ENCODE measurements at places on chromosomes 12 and 14. TPM values are rescaled to one million over a fixed set of nuclear protein-coding genes. Genes with fewer than 3 reads are reported as not detected.
A peak's percentile ranks its signal among the peaks of the same experiment; 100 is the strongest.

- DNase-seq, result no peak
Observed at GRCh38 chr12:124648710-124649384, 81.4 kb upstream of the NCOR2 start.

DNA sequence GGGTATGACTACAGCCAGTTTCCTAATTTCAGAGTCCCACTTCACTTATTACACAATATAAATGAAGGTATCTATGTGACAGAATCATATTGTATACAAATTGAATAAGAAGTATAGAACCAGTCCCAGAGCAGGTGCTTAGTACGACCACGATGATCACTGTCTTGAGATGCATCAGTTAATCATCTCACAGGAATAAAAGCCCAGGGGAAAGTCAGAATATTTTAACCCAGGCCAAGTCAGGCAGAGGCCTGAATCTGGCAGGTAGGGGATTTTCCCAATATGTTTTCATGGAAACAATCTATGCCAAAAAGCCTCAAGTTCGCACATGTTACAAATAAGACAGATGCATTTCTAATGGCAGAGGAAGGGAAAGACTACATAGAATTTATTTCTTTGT lies 758.4 kb downstream of the BCL11B start:
- no peak for DNase-seq

DNA sequence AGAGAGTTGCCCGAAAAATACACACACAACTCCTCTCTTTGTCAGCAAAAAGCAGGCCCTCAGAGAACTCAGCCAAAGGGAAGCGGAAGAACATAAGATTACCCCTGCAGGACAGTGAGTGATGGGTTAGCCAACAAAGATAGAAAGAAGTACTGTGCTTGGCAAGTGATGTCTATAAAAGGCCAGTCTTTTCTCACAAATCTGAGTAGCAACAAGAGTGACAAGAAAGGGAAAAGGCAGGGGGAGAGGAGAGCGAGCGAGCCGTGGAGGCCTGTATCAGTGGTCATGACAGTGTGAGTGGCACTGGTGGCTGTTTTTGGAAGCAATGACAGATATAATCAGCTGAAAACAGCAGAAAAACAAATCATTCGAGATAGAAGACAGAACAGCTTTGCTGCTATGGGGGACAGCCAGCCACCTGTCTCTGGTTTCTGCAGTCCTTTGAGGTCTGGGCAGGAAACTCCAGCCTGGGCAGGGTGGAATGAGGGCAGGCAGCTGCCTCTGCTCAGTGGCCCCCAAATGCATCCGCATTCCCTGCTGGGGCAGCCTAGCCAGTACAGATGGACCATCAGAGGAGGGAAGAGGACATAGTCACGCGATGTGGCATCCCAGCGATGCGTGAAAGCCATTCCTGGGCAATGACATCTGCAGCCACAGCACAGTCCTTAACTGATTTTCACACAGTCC lies 74.7 kb downstream of the TRIM9 start:
- DNase-seq, result no peak

- DNase-seq, result peak; percentile 12
Observed at GRCh38 chr14:87013583-87013982, 979.4 kb downstream of the GALC start.

DNA sequence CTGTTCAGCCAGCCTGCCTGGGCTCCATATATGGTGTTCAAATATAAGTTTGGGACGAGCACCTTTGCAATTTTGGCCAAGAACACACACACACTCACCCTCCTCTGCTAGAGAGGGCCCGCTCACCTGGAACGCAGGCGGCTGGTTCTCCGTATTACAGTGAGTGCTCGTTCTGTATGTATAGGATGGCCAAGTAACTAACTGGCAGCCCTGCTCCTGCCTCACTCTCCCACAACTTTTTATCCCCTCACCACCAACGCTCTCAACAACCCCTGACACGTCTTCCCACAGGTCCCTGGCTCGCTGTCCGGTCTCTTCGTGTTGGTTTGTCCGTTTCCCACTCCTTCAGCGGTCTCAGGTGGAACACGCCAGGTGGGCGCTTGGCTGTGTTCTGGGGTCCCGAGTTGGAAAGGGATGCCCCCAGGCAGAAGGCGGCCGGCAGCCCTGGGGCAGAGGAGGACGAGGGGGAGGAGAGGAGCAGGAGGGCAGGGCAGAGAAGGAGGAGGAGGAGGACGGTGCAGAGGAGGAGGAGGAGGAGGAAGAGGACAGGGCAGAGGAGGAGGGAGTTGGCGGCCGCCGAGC lies 398 bp upstream of the MSRB3 start:
- no peak for DNase-seq

GRCh38 chr14:74083784-74084276 lies 423 bp downstream of the ALDH6A1 start:
- DNase-seq, result no peak

GRCh38 chr12:88227263-88227662 lies 85.2 kb downstream of the TMTC3 start:
- DNase-seq, result no peak

- no peak for DNase-seq
Observed at GRCh38 chr14:101033006-101033405, 129.5 kb upstream of the RTL1 start.

DNA sequence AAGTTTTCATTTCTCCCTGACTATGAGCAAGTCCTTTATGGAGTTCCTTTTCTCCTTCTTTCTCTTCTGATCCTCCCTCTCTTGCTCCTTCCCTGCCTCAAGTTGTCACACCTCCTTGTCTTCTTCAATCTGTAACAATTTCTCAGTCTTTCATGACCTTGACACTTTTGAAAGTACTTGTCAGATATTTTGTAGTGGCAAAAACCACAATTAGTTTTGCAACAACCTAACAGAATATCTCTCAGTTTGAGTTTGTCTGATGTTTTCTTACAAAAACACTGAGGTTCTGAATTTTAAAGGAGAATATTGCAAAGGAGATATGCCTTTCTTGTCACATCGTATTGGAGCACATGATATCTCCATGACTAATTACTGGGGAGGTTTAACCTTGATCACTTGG lies 4.1 kb upstream of the CRADD start:
- no peak for DNase-seq

KRT4 gene
- not detected for total RNA-seq

RPGRIP1 gene
- total RNA-seq, result not detected
